Activated naive CD4-positive, alpha-beta T cell treated with Interleukin-2 at 50 U/mL for 16 hours (primary cell): ENCODE measurements at places on chromosomes 11 and 22.

DNA sequence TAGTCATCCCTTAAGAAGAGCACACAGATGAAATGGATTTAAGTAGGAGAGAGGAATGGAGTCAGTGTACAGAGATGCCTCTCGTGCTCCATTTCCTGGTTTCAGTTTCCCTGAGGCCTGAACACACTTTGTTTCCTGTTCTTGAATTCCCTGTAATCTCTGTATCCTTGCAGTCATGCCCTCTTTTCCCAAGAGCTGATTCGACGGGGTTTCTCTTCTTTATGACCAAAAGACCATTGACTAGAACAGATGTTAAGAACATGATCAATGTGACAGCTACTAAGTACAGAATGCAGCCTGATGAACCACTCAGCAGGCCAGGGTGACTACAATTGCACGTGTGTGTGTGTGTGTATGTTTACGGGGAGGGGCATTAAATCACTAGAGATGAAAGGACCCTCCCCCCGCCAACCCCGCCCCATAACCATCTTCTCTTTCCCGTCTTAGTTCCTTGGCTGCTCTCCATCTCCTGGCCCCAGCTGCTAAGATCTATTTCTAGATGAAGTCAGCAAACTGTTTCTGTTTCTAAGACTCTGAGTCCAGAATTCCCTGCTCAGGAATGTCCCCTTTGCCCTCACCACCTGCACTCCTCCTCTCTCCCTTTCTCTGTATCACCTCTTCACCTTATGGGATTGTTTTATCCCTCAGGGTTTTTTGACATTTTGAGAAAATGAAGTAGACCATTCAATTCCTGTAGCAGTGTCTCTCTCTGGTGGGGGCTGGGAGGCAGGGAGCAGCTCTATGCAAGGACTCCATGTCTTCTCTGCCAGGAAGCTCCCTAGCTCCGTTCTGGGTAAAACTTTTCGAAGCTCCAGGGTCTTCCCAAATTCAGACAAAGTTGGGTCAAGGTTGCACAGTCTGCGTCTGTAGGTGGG is 26.0 kb downstream of the SLC22A6 start:
- DNase-seq = no peak

GRCh38 chr11:82698576-82699352 is 34.9 kb downstream of the FAM181B start:
- no peak for DNase-seq

DNA sequence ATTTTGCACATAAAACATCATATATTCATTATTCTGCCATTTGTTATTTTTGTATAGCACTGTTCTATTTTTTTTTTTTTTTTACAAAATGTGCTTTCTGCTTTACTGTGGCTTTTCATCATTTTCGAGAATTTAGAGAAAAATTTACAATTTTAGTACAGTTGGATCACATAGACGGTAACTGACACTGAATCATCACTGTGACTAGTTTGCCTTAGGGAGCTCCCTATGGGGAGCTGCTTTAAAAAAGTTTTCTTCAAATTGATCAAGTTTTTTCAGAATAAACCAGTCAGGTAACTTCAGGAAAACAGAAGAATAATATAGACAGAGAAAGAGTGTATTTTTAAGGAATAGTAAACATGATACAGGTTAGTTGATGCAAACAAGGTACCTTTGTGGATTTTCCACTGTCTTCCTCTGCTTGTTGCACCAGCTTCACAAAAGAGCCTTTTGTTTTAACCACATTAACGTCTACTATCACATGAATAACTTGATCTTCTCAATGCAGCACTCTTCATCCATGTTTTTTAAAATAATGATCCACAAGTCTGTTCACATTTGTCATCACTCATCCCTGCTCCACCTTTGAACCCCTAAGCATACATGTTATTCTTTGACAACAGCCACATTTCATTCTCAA is 327.0 kb downstream of the DYNC2H1 start:
- DNase-seq = no peak

DNA sequence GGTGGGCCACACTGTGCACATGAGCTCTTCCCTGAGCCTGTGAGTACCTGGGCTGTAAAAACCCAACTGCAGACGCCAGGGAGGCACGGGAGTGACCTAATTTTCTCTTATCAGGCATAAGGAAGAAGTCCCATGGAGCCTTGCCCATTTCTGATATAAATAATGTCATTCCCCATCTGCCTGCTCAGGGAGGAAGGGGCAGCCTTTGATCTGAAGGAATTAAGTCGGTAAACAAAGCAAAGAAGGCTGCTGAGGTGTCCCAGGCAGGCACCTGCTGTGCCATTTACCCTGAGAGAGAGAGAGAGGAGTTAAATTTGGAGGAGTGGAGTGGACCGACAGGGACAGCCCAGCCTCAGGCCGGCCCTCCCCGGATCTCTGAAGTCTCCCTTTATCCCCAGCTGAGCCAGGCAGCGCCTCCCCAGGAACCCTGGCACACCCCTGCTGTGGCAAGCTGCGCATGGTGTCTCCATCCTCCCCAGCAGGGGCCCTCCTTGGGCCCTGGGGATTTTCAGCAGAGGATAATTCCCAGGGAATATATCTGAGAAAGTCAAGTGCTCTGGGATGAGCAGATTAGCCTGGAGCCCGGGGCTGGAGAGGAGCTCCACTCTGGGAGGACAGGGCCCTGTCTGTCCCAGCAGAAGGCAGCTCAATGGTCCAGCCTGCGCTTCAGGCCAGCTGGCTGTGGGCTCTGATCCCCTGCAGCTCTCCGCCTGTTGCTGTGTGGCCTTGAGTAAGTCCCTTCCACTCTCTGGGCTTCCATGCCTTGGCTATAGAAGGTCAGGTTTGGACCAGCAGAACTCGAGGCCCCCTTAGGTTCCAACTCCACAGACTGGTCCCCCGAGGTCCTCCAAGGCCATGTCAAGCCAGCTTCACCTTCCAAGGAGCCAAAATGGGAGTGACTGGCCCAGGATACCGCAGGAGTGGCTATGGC is 17.5 kb upstream of the CABP7 start:
- no peak for DNase-seq

GRCh38 chr11:133197425-133197824 is 334.9 kb downstream of the OPCML start:
- DNase-seq = no peak

GRCh38 chr22:35620624-35621251 is 3.6 kb upstream of the MB start:
- no peak for DNase-seq

DNA sequence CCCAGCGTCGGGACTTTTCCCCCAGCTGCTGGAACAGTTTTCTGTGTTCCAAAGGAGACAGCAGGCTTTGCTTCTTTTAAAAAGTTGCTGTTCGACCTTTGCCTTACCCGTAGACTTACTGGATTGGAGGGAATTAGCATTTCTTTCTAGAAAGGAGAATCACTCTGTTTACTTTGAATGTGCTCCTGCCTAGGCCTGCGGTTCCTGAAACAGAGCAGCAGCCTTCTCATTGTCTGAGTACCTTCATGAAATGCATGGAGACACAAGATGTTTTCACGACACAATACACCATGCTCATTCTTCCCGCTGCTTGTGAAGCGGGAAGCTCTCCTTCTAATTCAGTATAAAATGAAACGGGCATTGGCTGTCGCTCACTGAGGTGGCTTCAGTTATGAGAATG is 196.2 kb downstream of the TBC1D22A start:
- no peak for DNase-seq

DNA sequence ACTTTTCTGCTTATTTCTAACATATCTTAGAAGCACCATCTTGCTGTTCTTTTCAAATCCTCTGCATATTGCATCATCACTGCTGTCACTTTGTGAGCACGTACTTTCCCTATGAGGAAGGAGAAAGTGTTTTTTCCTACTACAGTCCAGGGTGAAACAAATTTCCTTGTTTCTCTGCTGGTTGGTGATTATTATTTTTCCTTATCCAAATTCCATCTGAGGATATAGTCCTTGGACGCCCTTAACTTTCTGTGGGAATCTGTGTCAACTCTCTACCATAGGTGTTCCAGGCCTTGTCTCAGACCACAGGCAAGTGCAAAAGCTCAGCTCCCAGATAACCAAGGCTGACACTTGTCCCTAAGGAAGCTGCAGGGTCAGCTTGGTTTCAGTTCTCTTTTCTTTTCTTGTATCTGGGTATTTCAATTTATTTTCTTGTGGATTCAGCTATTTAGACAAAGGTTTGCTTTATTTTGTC is 29.4 kb upstream of the LYVE1 start:
- no peak for DNase-seq

DNA sequence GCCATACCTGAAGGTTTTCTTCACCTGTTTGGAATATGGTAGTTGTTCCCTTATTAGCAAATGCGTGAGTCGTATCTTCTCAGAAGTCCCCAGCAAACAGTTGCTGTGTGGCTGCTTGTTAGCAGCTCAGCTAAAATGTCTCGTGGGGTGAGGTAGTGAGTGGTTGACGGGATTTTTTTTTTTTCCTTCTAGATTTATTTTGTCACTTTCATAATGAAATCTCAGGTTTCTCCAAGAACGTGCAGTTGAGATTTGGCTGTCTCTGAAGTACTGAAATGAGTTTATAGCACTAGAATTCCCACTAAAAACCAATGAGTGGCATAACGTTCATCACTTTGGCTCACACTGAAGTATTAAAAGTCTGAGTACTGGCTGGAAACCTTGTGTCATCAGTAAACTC is 16.8 kb downstream of the RCN1 start:
- DNase-seq = no peak

- DNase-seq = no peak
Observed at GRCh38 chr11:12402025-12402424, 24.7 kb downstream of the PARVA start.

DNA sequence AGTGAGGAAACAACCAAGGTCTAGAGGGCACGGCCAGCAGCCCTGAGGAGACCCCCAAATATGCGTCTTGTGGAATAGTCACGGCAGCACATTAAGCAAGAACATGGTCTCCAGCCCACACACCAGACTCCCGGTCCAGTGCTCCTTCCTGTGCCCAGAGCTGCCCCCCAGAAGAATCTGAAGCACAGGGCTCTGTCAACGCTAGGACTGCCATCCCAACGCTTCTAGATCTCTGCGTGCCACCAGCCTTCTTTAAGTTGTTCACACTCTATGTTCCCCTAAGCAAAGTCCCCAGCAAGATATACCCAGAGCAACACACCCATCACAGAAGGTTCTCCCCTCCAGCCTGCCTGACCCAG is 3.5 kb upstream of the SEC14L2 start:
- DNase-seq = no peak

GRCh38 chr22:44592824-44593148 is 94.8 kb upstream of the RTL6 start:
- DNase-seq = no peak

DNA sequence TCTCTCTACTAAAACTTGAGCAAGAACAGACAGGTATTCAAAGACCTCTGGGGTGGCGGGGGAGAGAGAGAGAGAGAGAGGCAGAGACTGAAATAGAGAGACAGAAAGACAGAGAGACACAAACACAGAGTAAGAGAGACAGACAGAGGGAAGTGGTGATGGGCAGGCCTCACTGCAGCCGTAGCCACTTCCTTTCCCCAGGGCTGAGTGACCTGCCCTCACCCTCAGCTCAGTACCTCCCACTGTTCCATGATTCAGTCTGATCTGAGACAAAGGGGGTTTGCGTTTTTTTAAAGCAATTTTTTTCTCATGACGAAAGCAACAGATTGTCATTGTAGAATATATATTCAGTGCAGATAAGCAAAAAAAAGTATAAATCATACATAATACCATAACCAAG is 607.9 kb upstream of the B3GAT1 start:
- no peak for DNase-seq

- DNase-seq = peak; percentile 52
Observed at GRCh38 chr11:73308003-73308960, at the start of gene ARHGEF17. ARHGEF17 (plus strand) TSS chr11:73308276; CDS start chr11:73308639, 363 bp downstream.

DNA sequence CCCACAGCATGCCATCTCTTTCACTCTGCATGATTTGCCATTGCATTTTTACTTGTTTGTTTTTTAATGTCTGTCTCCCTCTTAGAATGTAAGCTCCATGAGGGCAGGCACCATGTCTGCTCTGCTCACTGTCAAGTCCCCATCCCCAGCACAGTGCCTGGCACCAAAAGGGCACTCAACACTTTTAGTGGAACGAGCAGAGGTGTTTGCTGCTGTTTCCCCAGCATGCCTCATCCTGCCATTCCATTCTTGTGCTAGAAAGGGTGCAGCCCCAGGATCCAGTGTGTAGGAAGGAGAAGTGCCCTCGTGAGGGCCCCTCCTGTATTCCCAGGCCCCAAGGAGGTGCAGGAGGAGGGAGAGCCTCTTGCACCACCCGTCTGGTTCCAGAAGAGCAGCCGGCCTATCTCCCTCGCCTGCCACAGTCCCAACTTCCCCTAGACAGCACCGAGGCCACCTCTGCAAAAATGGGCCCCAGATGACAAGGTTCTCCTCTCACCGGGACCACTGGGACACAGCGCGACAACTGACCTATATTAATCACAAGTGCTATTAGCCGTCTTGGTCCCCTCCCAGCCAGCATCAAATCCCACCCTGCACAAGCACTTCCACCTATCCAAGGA is 33.3 kb upstream of the CACNG2 start:
- no peak for DNase-seq

DNA sequence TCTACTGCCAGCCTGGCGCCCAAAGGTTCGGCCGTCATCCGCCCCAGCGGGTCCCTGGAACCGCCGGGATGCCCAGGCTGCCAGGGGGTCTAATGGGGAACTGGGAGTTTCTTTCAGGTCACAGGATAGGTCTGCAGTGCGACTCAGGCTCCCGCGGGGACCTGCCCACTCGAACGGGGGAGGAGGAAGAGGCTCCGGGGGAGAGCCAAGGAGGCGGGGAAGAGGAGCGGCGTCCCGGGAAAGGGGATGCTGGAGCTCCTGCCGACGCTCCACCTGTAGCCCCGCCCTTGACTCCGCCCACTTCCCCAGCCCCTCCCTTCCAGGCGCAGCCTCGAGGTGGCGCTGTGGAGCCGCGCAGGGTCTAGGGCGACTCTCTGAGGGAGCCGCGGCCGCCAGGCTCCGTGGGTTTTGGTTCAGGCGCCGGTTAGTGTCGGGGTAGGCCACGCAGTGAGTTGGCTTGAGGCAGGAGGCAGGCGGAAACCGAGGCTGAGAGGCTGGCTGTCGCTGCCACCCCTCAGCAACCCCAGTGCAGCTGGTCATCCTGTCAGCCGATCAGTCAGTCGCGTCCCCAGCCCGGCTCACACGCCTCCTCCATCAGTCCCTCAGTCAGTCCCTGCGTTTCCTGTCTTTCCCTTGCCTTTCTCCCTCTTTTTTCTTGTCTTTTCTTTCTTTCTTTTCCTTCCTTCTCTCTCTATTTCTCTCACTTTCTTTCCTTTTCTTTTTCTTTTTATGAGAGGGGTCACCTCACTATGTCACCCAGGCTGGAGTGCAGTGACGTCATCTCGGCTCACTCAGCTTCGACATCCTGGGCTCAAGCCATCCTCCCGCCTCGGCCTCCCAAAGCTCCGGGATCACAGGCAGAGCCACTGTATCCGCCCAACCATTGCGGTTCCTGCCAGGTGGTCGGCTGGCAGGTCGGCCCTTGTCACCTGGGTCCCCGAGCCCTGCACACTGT is 26.4 kb downstream of the YWHAH start:
- peak; percentile 86 for DNase-seq
